ENCODE measurements at places on chromosomes 1 and 21.

- no peak for DNase-seq
Observed at GRCh38 chr1:116794371-116794770, 40.1 kb downstream of the CD2 start.

GRCh38 chr1:82405333-82405732 lies 604.6 kb downstream of the ADGRL2 start:
- DNase-seq = no peak

DNA sequence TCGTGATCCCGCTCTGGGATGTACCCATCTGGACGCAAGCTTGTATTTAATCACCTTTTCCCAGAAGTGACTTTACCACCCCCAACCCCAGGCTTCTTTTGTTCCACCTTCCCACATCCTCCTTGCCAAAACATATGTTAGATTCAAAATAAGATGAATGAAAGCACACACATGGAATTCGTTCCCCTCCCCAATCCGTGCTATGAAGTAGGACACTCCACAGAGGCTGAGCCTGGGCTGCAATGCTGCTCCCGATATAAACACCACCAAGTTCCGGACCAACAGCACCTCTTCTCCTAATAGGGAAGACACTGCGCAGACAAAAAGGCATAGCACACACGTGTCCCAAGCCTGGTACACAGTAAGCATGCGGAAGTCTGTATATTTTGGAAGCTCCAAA lies 86.1 kb downstream of the CLSTN1 start:
- DNase-seq = no peak

GRCh38 chr1:66140072-66140471 lies 347.4 kb downstream of the PDE4B start:
- DNase-seq = no peak

DNA sequence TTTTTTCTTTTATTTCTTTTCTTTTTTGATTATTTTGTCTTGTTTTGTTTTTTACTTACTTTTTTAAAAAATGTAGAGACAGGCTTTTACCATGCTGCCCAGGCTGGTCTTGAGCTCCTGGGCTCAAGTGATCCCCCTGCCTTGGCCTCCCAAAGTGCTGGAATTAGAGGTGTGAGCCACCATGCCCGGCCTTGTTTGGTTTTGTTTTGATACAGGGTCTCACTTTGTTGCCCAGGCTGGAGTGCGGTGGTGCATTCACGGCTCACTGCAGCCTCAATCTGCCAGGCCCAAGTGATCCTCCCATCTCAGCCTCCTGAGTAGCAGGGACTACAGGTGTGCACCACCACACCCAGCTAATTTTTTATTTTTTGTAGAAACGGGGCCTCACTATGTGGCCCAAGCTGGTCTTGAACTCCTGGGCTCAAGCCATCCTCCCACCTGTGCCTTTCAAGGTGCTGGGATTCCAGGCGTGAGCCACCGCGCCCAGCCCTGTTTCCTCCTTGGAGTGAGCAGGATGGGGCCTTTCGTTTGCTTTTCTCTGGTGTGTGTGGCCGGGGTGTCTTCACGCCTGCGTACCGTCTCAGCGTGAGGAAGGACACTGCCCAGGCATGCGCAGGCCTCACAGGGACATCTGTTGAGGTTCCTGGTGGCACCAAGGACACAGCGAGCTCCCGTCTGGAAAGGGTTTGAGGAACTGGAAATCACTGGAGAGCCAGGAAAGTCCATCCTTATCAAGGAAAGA lies 15.5 kb downstream of the SLC45A1 start:
- no peak for DNase-seq

DNA sequence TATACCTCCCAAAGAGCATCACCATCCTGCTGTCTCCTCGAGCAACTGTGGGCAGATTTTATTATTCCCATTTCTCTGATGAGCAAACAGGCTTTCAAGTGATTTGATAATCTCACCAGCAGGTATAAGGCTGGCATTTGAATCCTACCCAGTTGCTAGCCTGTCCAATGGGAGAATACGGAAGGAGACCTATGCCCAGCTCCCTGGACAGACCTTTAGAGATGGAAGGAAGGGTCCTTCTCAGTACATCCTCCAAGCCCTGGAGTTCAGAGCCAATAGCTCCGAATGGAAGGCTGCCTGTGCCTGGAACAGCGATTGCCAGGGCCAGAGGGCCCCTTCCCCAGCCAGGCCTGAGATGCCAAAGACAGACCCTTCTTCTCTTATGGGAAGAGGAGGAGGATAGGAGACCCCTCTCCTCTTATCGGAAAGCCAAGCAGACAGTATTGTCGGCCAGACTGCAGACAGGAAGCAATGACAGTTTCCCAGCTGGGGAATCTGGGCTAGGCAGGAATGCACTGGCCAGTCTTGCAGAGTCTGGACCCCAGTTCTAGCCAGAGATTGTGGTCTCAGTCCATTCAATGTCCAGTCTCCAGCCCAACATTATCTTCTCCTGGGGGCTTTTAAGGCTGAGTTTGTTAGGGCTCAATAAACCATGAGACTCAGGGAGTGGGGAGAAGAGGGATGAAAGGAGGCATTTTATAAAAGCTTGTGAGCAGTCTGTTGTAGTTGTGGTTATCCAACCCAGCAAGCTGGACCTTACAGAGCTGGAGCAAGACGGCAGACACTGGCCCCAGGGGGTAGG lies 2.0 kb downstream of the IFFO2 start:
- no peak for DNase-seq

DNA sequence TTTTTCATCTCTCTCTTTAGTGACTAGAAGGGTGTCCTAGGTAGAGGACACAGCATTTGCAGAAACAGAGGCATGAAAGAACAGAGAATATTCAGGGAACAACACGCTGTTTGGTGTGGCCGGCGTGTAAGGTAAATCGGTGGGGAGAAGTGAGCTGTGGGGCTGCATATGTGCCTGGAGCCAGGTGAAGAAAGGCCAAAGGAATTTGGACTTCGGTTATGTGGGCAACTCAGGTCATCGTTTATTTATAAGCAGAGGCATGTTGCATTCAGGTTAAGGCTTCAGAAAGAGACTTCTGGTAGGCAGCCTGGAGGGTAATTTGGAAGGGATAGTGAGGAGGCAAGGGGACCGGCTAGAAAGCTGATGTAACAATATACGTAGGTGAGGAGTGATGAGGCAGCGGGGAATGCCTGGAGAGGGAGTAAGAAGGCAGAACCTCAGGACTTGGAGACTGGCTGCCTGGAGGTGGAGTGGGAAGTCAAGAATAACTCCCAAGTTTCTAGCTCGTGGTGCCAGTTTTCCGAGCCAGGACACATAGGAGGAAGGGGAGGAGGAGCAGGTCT lies 64.1 kb upstream of the ACOT11 start:
- DNase-seq = no peak

GRCh38 chr1:65097076-65097475 lies 50.9 kb upstream of the AK4 start:
- DNase-seq = no peak

GRCh38 chr1:184553845-184554244 lies 167.0 kb downstream of the C1orf21 start:
- no peak for DNase-seq

DNA sequence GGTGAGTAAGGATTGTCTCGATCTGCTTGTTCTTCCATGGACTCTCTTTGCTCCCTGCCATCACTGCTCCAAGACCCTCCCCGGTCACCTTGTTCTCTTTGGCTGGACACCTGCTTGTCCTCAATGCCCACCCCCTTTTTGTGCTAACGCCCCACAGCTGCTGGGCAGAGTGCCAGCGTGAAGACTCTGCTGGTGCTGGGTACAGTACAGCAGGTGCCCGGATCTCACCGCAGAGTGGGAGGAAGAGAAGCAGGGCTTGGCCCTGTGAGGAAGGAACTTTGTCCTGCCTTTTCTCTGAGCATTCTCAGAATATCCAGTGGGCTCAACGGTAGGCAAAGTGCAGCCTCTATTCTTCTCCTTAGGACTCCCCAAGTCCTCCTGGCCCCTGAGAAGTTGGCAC lies 90.1 kb downstream of the PLXNA2 start:
- DNase-seq = no peak

- DNase-seq = no peak
Observed at GRCh38 chr1:154453161-154453560, 48.0 kb downstream of the IL6R start.

- DNase-seq = peak; percentile 80
Observed at GRCh38 chr1:25608488-25609178, 8.0 kb upstream of the MAN1C1 start.

Data from activated naive CD4-positive, alpha-beta T cell (primary cell).